Metanephros (tissue), 2 donors: ENCODE measurements at places on chromosomes 5 and 9. TPM values are rescaled to one million over a fixed set of nuclear protein-coding genes. Genes with fewer than 3 reads are reported as not detected.

The PPIC gene
- total RNA-seq: 30.5 TPM

The MPDZ gene
- 49.6 TPM for total RNA-seq

The IFNA21 gene
- not detected for total RNA-seq

The SELENOP gene
- 366 TPM for total RNA-seq

The XRCC4 gene
- 7.6 TPM for total RNA-seq

The EQTN gene
- 1.4 TPM for total RNA-seq

The G3BP1 gene
- total RNA-seq: 131 TPM

The LOX gene
- 17.2 TPM for total RNA-seq

The TMEM215 gene
- total RNA-seq: 0.88 TPM

The TERT gene
- total RNA-seq: 0.47 TPM

The RORB gene
- total RNA-seq: 0.35 TPM

The CCDC107 gene
- total RNA-seq: 18.1 TPM

The MAMDC4 gene
- total RNA-seq: 10.9 TPM

The CCNO gene
- total RNA-seq: 5.3 TPM

The ANP32B gene
- total RNA-seq: 21.8 TPM

The KCNV2 gene
- total RNA-seq: not detected

The ZFAND5 gene
- total RNA-seq: 193 TPM

The MEGF10 gene
- 5.7 TPM for total RNA-seq

The MEF2C gene
- total RNA-seq: 152 TPM

The ECM2 gene
- total RNA-seq: 28.6 TPM

The FBXO4 gene
- 10.8 TPM for total RNA-seq
